ENCODE measurements at places on chromosomes 7 and 10.
A peak's percentile ranks its signal among the peaks of the same experiment; 100 is the strongest.

DNA sequence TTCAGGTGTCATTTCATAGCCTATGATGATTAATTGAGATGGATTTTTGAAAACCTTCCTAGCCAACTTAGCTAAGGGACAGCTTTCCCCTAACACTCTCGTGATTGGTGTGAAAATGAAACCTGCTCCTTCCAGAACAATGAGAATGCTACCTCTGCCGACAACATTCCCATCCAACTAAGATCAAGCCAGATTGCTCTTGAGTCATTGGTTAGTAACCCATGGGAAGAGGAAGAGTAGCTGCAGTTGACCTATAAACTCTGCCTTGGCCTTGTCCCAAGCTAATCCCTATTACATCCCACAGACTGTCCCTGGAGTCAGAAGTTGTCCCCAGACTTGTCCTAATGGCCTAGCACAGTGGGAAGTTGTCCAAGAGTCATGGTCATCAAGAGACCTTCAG, 80.5 kb upstream of the SVIL start:
- DNase-seq: no peak

- DNase-seq: no peak
Measured at GRCh38 chr7:127770885-127771284, 118.9 kb downstream of the SND1 start.

- DNase-seq: peak; percentile 31
Measured at GRCh38 chr10:10294881-10295529, 722.7 kb upstream of the CELF2 start.

GRCh38 chr10:11724938-11725776, 17.0 kb upstream of the ECHDC3 start:
- DNase-seq: no peak

GRCh38 chr7:149717481-149717880, 55.9 kb downstream of the ZNF467 start:
- DNase-seq: no peak

GRCh38 chr7:28643188-28643569, 230.9 kb downstream of the CREB5 start:
- DNase-seq: no peak

- no peak for DNase-seq
Measured at GRCh38 chr7:23622506-23622925, 25.3 kb downstream of the CCDC126 start.
